ENCODE measurements at places on chromosomes 2 and 18. TPM values are rescaled to one million over a fixed set of nuclear protein-coding genes. Genes with fewer than 3 reads are reported as not detected.

GRCh38 chr2:120957905-120958304, 222.2 kb downstream of the GLI2 start:
- H3K4me3 ChIP-seq: no peak overlapping the region
- no peak for DNase-seq
- H3K27me3 ChIP-seq: no peaks in the 10 kb centered on the region
- no peaks in the 10 kb centered on the region for H3K4me1 ChIP-seq

- DNase-seq: no peak
- H3K36me3 ChIP-seq: peaks cover 24% of the 10 kb centered on the region
- no peak overlapping the region for H3K27ac ChIP-seq
- no peak overlapping the region for H3K4me3 ChIP-seq
- peaks cover 92% of the 10 kb centered on the region for H3K4me1 ChIP-seq
These were observed 111.5 kb upstream of the MGAT5 start for GRCh38 chr2:134142341-134142738.

- H3K4me3 ChIP-seq: no peak overlapping the region
- no peaks in the 10 kb centered on the region for H3K27me3 ChIP-seq
- no peaks in the 10 kb centered on the region for H3K36me3 ChIP-seq
- DNase-seq: no peak
- H3K4me1 ChIP-seq: no peaks in the 10 kb centered on the region
These were observed 277.3 kb downstream of the GALR1 start for GRCh38 chr18:77526962-77527361.

GRCh38 chr2:60351802-60352201, 201.7 kb downstream of the BCL11A start:
- H3K4me3 ChIP-seq: no peak overlapping the region
- no peaks in the 10 kb centered on the region for H3K27me3 ChIP-seq
- H3K27ac ChIP-seq: peak overlapping the region; percentile 78
- no peaks in the 10 kb centered on the region for H3K36me3 ChIP-seq
- DNase-seq: peak; percentile 85
- H3K4me1 ChIP-seq: peaks cover 36% of the 10 kb centered on the region

DNA sequence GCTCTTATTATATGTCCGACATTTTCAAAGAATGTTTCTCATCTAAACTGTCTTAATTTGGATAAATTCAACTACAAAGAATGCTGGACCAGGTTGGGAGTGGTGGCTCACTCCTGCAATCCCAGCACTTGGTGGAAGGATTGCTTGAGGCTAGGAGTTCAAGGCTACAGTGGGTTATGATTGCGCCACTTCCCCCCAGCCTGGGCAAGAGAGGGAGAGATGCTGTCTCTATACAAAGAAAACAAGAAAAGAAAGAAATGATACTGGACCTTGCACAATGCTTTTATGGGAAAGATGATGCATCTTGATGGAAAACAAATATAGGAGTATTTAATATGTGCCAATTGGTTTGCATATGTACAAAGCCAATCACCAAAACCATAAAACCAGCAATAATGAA, 296.7 kb downstream of the LPIN1 start:
- no peak for DNase-seq
- H3K4me3 ChIP-seq: no peak overlapping the region
- H3K27ac ChIP-seq: no peak overlapping the region
- H3K4me1 ChIP-seq: peaks cover 41% of the 10 kb centered on the region
- H3K27me3 ChIP-seq: no peaks in the 10 kb centered on the region

DNA sequence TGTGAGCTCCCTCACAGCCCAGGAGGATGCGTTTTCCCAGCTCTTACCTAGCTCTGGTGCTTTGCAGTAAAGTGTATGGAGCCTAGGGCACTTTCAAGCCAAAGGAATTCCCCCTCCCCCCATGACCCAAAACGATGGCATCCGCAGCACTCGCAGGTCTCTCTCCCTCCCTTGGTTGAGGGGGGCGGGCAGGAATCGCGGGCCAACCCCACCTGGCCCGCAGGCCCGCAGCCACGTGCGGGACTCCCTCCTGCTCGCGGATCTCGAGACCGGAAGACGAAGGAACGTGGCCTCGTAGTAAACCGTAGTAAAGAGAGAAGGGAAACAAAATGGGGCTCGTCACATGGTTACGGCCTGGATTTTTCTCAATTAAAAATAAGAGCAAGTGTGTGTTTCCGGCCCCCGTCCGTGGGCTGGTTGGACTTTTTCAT, 8.5 kb downstream of the IRS1 start:
- no peaks in the 10 kb centered on the region for H3K27me3 ChIP-seq
- no peak for DNase-seq
- peaks cover 9% of the 10 kb centered on the region for H3K4me1 ChIP-seq
- peak overlapping the region; percentile 94 for H3K27ac ChIP-seq
- peak overlapping the region; percentile 53 for H3K4me3 ChIP-seq

- H3K36me3 ChIP-seq: no peaks in the 10 kb centered on the region
- no peak overlapping the region for H3K27ac ChIP-seq
- no peak overlapping the region for H3K4me3 ChIP-seq
- DNase-seq: no peak
- H3K4me1 ChIP-seq: no peaks in the 10 kb centered on the region
- no peaks in the 10 kb centered on the region for H3K27me3 ChIP-seq
These were observed 76.6 kb downstream of the FIGN start for GRCh38 chr2:163659224-163659623.

GRCh38 chr2:207558079-207558491, 28.3 kb downstream of the CREB1 start:
- DNase-seq: no peak
- H3K36me3 ChIP-seq: peaks cover 26% of the 10 kb centered on the region
- H3K27ac ChIP-seq: no peak overlapping the region

MIB1 gene
- 28.7 TPM for total RNA-seq

PPP1R1C gene
- total RNA-seq: not detected

C2orf72 gene
- total RNA-seq: not detected

VWA3B gene
- total RNA-seq: not detected

FSIP2 gene
- 0.37 TPM for total RNA-seq

AFF3 gene
- 68.7 TPM for total RNA-seq

Data from spleen (tissue), 13 donors.